Muscle of back (tissue), 13 donors: ENCODE measurements at places on chromosomes 7 and 10.

DNA sequence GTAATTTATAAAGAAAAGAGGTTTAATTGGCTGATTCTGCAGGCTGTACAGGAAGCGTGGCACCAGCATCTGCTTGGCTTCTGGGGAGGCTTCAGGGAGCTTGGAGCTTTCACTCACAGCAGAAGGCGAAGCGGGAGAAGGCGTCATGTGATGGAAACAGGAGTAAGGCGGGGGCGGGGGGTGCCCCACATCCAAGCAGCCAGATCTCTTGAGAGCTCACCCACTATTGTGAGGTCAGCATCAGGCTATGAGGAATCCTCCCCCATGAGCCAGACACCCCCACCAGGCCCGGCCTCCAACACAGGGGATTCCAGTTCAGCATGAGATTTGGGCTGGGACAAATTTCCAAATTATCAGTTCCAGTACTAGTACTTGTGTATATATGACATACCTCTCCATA, 46.2 kb downstream of the WDR37 start:
- no peak for DNase-seq

- no peak for DNase-seq
Measured at GRCh38 chr10:126738001-126738400, 67.5 kb upstream of the C10orf90 start.

DNA sequence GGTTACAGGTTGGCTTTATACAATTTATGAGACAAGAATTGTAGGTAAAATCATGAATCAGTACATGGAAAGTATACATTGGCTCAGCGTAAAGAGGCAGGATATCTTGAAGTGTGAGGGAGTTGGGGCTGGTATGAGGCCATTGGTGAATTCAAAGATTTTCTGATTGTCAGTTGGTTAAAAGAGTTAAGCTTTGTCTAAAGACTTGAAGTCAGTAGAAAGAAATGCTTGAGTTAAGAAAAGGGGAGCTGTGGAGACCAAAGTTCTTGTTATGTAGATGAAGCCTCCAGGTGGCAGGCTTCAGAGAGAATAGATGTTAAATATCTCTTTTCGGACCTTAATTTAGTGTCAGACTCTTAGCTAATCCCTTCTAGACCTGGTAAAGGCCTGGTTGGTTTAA, 341.0 kb downstream of the GALNT17 start:
- DNase-seq: no peak

- DNase-seq: no peak
Measured at GRCh38 chr7:29556405-29557195, 7.0 kb upstream of the PRR15 start.

- no peak for DNase-seq
Measured at GRCh38 chr10:103752680-103753248, 102.6 kb downstream of the SH3PXD2A start.

DNA sequence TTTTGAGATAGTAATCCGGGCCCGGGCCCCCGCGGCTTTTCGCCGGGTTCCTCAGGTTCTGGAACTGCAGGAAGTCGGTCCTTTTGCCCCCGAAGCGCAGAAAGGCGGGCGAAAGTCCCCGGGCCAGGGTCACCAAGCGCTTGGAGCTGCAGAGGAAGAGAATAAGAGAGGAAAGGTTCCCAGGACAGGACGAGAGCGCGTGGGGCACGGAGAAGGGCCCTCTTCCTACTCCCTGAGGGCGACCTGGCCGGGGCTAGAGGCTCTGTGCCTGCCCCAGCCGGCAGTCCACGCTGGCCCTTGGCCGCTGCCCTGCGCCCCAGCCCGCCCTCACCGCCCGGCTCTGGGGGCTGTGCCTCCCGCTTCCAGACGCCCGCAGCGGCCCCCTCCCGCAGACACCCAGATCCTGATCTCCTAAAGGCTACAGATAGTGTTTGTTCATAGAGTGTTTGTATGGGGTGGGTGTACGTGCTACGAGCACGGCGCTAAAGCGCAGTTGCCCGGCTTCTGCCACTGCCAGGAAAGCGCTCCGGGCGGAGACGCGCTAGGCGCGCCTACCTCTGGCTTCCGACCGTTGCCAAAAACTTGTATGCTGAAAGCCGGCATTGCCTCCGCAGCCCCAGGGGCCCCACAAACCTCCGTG, 3.2 kb downstream of the HPSE2 start:
- peak; percentile 34 for DNase-seq

DNA sequence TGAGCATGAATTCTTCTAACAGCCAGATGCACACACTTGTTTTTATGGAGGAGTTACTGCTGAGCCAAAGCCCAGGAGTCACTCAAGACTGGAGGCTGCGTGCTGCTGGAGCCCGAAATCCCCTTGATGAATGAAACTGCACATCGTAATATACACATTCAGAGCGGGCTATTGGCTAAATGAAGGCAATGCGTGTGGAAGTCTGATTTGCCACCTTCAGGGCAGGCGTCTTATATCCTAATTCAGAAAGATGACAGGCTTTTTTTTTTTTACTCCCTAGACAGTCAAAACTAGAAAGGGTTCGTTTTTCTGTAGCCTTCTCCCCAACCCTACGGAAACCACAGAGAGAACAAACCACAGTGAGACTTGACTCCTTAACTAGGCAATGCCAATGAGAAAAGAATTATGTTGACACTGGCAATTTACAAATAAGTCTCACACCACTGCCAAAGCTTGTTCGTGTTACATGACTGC, 227.2 kb upstream of the KLF14 start:
- DNase-seq: no peak

DNA sequence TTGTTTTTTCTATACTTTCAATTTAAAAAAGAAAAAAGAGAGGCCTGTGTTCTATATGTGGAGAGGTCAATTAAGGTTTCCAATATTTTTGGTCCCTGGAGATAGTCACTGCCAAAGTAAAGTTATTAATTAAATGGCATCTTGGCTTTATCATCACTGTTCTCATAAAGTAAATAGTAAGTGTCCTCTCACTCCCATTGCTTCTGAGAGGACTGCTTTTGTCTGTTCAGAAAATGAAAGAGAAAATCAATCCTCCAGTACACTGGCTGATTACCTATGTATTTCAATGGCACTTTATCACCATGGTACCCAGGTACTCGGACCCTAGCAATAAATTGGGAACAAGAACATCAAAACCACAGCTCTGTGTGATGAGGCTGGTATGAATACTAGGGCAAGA, 94.0 kb downstream of the RNLS start:
- DNase-seq: no peak
